Naive thymus-derived CD8-positive, alpha-beta T cell (primary cell): ENCODE measurements at places on chromosomes 1 and 21.

GRCh38 chr1:89604414-89604735, 28.5 kb upstream of the LRRC8C start:
- no peak for DNase-seq

GRCh38 chr1:161157867-161158266, 1.4 kb upstream of the USP21 start:
- DNase-seq = no peak

GRCh38 chr1:70947835-70948234, 99.8 kb downstream of the PTGER3 start:
- no peak for DNase-seq

- DNase-seq = no peak
Observed at GRCh38 chr21:20570824-20571232, 427.4 kb upstream of the NCAM2 start.

DNA sequence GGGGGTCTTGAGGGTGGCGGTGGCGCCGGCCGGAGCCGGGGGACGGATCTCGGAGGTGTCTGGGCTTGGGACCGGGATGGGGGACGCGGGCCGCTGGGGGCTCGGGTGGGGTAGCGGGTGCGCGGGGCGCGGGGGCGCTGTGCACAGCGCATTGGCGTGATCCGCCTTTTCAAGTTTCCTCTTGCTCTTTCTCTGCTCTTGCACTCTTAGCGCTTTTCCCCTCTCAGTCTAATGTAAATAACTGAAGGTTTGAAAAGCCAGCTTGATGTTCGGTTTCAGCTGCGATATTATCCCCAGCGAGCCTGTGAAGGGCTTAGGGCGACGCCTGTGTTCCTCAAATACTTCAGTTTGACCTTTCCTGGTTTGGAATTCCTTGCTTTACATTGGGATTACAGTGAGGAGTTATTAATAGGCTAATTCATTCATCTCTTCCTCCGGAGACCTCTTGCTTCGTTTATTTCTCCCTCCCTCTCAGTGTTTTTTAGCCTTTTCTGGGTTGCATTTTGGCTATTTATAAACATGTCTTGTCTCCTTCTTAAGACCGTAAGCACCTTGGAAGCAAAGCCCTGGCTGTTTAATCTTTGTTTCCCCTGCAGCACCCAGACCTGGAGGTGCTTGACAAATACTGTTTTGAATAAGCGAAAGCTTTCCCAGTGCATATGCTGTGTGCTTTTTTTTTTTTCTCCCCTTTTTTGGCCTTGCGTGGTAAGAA, 693 bp downstream of the RAB4A start:
- DNase-seq = peak; percentile 32

GRCh38 chr1:193574913-193575312, 388.5 kb upstream of the B3GALT2 start:
- no peak for DNase-seq

DNA sequence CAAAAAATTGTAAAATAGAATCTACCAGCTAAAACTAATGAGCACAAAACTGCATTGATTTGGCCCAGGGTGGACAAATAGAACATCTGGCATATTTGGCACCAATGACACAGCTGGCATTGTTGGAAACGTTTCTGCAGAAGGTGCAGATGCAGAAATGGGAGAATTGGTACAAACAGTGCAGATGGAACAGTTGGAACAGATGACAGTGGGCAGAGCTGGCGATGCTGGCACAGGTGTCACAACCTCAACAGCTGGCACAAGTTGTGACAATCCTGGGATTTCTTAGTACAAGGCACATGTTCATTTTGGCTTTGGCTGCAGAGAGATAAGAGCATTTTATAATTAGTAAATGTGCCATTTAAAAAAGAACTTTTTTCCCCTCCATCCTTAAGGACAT, 91.1 kb upstream of the ZBTB18 start:
- DNase-seq = no peak

DNA sequence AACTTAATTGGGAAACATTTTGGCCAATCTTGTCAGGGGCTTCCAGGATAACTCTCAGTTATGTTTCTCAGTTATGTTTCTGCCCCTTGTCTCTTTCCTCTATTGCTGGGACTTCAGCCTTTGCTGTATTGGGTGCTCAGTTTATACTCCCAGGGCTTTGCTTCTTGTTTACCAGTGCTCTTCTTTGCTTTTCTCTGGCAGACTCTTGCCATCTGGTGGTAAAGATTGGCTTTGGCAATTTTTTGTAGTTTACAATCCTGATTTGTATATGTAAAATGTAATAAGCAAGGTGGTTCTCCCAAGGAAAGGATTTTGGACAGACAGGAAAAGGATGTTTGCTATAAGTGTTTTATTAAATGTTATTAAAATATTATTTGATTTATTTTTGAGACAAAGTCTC, 37.9 kb downstream of the FABP3 start:
- peak; percentile 7 for DNase-seq

- no peak for DNase-seq
Observed at GRCh38 chr1:201861448-201861847, 27.2 kb upstream of the SHISA4 start.

DNA sequence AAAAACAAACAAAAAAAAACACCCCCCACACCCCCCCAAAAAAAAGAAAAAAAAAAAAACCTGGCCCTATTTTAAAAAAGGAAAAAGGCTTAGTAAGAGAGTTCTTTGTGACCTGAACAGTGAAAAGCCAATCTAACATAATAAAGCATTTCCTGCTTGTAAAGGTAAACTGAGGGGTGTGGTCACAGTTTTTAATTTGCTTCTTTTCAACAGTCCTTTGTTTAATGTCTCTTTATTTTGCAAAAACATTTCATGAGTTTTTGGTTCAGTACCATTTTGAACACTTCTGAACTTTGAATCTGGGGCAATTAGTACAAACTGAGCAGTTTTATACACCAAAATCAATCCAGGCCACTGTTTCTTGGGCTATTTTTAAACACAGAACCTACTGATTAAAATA, 37.6 kb downstream of the TOR3A start:
- no peak for DNase-seq

DNA sequence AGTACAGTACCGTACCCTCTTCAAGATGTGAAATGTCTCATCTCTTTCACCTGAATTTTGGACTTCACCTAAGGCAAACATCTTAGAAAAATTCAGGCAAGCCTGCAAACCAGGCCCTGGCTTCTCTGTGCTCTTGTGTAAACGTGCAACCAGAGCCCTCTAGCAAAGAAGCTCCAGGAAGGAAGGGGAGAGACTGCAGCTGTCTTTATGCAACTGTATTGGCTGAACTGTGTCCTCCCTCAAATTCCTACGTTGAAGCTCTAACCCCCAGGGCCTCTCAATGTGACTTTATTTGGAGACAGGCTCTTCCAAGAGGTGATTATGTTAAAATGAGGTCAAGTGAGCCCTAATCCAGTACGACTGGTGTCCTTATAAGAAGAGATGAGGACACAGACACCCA, 60.3 kb downstream of the SLC45A1 start:
- DNase-seq = no peak

DNA sequence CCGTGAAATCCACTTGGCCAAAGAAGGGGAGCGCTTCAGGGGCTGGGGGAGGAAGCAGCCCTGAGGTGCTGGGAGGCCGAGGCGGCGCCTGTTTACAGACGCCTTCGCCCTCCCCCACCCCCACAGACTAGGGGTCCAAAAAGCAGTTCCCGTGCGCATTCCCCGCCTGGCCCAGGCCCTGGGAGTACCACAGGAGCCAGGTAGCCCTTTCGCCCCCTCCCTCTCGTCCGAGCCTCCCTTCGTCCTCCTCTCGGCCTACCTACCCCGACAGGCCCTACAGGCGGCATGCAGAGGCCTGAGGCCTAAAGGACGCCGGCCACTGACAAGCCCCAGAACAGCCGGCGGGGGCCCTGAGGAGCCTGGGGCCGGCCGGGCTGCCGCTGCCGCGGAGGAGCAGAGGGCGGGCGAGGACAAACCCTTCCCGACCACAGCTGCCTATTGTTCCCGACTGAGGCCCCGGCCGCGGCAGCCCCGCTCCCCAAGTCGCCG, 522 bp downstream of the RC3H1 start:
- no peak for DNase-seq

- DNase-seq = no peak
Observed at GRCh38 chr1:178871551-178872320, 859 bp upstream of the ANGPTL1 start.

DNA sequence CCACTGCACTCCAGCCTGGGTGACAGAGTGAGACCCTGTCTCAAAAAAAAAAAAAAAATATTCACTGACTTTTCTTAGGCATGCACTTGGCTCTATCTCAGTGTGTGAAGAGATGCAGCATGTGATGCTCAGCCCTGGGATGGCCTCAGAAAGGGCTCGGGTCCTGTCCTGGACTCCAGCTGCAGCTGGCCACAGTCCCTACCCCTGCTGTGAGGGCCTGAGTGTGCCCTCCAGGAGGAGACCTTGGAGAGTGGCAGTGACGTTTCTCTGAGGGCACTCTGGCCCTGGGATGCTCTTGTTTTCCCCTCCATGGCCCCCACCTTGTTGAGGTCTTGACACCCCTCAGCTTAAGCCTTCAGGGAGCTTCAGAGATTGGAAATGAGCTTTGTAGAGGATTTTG, 81.9 kb upstream of the POU3F1 start:
- DNase-seq = no peak

DNA sequence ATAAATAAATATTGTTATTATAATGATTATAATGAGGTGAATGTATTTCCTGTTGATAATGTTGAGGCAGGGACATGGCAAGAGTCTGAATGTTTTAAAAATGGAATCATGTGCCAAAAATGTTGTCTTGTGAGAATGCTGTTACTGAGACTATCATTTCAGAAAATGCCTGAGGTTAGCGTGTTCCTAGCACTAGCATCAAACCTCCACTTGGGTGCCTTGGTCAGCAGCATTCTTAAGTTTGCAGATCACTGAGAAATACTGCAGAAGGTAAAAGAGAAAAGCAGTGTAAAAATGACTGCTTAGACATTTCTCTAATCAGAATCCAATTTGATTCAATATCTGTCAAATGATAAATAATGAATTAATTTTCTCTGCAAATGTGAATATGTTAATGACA, 50.8 kb downstream of the OLFM3 start:
- DNase-seq = no peak

- no peak for DNase-seq
Observed at GRCh38 chr1:26132128-26132833, 20.7 kb downstream of the PDIK1L start.

GRCh38 chr1:232984577-232985425, 34.4 kb downstream of the NTPCR start:
- no peak for DNase-seq

GRCh38 chr1:248825136-248825535, 579 bp downstream of the SH3BP5L start:
- no peak for DNase-seq

DNA sequence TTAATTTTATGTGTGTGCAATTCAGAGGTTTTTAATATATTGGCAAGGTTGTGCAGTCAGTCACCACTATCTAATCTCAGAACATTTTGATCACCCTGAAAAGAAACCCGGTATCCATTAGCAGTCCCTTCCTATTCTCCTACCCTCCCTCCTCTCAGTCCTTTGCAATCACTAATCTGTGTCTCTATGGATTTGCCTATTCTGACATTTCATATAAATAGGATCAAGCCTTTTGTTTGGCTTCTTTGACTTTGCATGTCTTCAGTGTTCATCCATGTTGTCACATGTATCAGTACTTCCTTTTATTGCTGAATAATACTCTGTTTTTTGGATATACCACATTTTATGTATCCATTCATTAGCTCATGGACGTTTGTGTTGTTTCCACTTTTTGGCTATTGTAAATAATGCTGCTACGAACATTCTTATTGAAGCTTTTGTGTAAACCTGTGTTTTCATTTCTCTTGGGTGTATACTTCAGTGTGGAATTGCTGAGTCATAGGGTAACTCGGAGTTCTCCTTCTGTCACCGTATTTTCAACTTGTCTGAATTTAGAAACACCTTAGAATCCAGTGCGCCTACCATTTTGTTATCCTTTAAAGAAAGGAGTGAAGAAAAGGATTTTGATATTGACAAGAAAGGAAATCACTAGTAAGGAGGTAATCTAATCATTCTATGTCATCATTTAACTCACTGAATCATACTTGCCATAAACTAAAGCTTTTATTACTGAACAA, 3.4 kb downstream of the CEP85 start:
- DNase-seq = no peak

- no peak for DNase-seq
Observed at GRCh38 chr1:100627054-100627716, 89.2 kb downstream of the GPR88 start.

GRCh38 chr1:90317628-90318027, 322.7 kb downstream of the ZNF326 start:
- DNase-seq = no peak

- no peak for DNase-seq
Observed at GRCh38 chr1:50605186-50605875, 182.1 kb upstream of the DMRTA2 start.

DNA sequence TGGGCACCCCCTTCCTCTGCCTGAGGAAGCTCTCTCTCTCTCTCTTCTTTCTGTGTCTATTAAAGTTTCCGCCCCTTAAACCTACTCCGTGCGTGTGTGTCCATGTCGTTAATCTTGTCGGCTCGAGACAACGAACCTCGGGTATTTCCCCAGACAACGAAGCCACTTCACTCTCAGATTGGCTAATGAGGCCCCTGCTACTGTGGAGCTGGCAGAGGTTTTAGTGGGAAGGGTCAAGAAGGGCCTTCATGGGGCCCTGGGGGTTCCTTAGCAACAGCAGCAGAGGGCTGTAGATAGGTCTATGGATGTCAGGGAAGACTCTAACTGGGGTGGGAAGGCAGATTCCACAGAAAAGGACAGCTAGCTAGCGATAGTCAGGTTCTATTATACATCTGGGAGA, 239.8 kb upstream of the RAB4A start:
- no peak for DNase-seq

- no peak for DNase-seq
Observed at GRCh38 chr1:178092878-178093493, 918 bp upstream of the RASAL2 start.

DNA sequence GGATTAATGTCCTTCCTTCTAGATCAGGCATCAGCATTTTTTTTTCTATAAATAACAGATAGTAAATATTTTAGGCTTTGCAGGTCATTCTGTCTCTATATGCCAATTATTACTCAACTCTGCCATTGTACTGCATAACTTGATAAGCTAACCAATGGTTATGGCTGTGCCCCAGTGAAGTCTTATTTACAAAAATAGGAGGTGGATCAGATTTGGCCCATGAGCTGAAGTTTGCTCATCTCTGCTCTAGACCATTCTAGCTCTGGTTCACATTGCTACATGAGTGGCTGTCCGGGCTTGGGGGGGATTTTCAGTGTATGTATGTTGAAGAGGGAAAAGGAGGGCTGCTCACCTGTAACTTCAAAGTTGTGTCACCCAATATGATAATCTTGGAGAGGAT, 10.1 kb downstream of the RAB7B start:
- DNase-seq = no peak

- peak; percentile 18 for DNase-seq
Observed at GRCh38 chr1:6962996-6963911, 178.0 kb downstream of the CAMTA1 start.

DNA sequence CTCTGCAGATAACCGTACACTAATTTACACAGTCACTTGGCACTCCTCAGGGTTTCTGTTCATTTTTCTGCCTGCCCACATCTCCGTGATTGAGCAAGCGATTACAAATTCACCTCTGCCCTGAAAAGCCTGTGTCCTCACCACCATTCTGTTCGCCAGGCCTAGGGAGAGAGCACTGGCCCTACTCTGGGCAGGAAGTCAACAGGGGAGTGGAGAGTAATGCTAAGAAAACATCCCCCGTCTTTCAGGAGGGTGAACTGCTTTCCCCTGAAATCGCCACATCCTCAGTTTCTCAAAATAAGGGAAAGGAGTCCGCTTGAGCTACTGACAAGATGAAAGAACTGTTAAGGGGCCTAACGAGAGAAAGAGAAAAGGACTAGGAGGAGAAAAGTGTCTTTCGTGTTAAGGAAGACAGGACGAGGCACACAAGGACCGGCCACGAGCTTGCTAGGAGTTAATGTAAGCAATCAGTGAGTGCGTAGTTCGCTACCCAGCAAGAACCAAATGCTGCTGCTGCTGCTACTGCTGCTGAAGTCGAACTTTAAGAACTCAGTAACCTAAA, 632 bp downstream of the PEX19 start:
- peak; percentile 7 for DNase-seq
